Activated naive CD8-positive, alpha-beta T cell treated with anti-CD3 and anti-CD28 coated beads, Interleukin-2, amount 10 ng/mL, durations not matched to agents 7 days and 5 days (primary cell): ENCODE measurements at places on chromosomes 16 and 17. TPM values are rescaled to one million over a fixed set of nuclear protein-coding genes. Genes with fewer than 3 reads are reported as not detected.

- no peak overlapping the region for H3K4me3 ChIP-seq
- DNase-seq: no peak
- H3K27me3 ChIP-seq: no peaks in the 10 kb centered on the region
Observed at GRCh38 chr16:29860218-29860617, 2.8 kb downstream of the CDIPT start.

GRCh38 chr17:82300707-82301270 is 16.6 kb downstream of the CD7 start:
- no peaks in the 10 kb centered on the region for H3K36me3 ChIP-seq
- H3K4me3 ChIP-seq: peak overlapping the region; percentile 59
- peaks cover 68% of the 10 kb centered on the region for H3K4me1 ChIP-seq
- peak; percentile 83 for DNase-seq
- H3K27me3 ChIP-seq: no peaks in the 10 kb centered on the region

GRCh38 chr17:40531051-40531991 is 29.9 kb upstream of the TNS4 start:
- H3K4me1 ChIP-seq: peaks cover 57% of the 10 kb centered on the region
- peak overlapping the region; percentile 37 for H3K4me3 ChIP-seq
- peak; percentile 34 for DNase-seq
- peaks cover 12% of the 10 kb centered on the region for H3K36me3 ChIP-seq
- no peaks in the 10 kb centered on the region for H3K27me3 ChIP-seq

- DNase-seq: peak; percentile 72
- peak overlapping the region; percentile 71 for H3K4me3 ChIP-seq
- H3K27me3 ChIP-seq: no peaks in the 10 kb centered on the region
- H3K36me3 ChIP-seq: peaks cover 2% of the 10 kb centered on the region
- peak overlapping the region; percentile 95 for H3K27ac ChIP-seq
Observed at GRCh38 chr16:21646721-21647561, 5.5 kb downstream of the IGSF6 start.

- peaks cover 19% of the 10 kb centered on the region for H3K27me3 ChIP-seq
- peak overlapping the region; percentile 81 for H3K27ac ChIP-seq
- DNase-seq: peak; percentile 78
- peak overlapping the region; percentile 73 for H3K4me3 ChIP-seq
Observed at GRCh38 chr17:75412455-75413317, 7.2 kb upstream of the GRB2 start.

GRCh38 chr16:46427340-46428107 is 193.7 kb downstream of the SHCBP1 start:
- H3K4me1 ChIP-seq: no peaks in the 10 kb centered on the region
- H3K4me3 ChIP-seq: no peak overlapping the region
- no peaks in the 10 kb centered on the region for H3K36me3 ChIP-seq
- H3K27me3 ChIP-seq: peaks cover 17% of the 10 kb centered on the region
- no peak for DNase-seq

Gene RMI2
- total RNA-seq: 93.0 TPM

DNA sequence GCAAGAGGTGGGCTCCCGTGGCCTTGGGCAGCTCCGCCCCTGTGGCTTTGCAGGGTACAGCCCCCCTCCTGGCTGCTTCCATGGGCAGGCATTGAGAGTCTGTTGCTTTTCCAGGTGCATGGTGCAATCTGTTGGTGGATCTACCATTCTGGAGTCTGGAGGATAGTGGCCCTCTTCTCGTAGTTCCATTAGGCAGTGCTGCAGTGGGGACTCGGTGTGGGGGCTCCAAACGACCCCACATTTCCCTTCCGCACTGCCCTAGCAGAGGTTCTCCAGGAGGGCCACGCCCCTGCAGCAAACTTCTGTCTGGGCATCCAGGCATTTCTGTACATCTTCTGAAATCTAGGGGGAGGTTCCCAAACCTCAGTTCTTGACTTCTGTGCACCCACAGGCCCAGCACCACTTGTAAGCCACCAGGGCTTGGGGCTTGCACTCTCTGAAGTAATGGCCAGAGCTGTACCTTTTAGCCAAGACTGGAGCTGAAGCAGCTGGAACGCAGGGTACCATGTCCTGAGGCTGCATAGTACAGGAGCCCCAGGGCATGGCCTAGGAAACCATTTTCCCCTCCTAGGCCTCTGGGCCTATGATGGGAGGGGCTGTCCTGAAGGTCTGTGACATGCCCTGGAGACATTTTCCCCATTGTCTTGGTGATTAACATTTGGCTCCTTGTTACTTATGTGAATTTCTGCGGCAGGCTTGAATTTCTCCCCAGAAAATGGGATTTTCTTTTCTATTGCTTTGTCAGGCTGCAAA is 6.0 kb downstream of the PRKAR1A start:
- H3K27ac ChIP-seq: no peak overlapping the region
- no peak for DNase-seq
- no peak overlapping the region for H3K4me3 ChIP-seq
- H3K27me3 ChIP-seq: no peaks in the 10 kb centered on the region
- H3K4me1 ChIP-seq: peaks cover 32% of the 10 kb centered on the region

Gene DOC2A
- total RNA-seq: not detected
